WERI-Rb-1 (cell line): ENCODE measurements at places on chromosomes 3 and 15.
A peak's percentile ranks its signal among the peaks of the same experiment; 100 is the strongest.

GRCh38 chr3:72082186-72082715 lies 297.3 kb upstream of the PROK2 start:
- DNase-seq: no peak

DNA sequence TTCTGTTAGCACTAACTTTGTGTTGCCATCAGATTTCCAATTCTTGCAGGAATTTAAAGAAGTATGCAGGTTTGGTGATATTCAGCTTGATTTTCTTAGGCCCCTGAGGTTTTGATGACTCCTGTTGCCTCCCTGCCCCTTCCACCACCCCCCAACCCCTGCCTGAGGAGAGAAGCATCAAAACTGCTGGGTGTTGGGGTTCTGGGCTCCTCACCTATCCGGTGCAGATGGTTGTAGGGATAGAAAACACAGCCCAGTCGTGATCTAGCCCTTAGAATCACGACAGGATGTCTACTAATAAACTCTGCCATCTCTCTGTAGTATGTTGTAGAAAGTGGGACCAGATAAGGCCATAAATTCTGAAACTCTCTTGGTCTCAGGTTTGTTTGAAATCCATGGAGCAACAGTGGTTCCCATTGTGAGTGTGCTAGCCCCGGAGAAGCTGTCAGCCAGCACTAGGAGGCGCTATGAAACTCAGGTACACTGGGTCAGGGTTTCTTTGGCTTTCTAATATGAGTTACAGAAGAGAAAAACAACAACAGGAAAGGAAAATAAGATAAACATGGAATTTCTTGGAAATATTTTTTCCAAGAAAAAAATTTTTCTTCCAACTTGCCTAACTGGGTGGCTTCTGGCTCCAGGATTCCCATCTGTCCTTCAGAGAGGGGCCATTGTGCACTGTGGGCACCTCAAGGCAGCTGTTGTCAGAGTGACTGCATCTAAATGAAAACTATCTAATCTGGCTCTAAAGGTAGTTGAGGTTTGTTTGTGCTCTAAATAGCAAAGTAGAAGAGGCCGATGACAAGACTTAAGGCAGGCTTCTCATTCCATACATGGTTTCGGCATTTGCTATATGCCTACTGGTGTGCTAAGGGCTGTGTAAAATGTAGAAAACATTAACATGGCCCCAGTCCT lies 8.7 kb downstream of the SRP14 start:
- DNase-seq: peak; percentile 28

DNA sequence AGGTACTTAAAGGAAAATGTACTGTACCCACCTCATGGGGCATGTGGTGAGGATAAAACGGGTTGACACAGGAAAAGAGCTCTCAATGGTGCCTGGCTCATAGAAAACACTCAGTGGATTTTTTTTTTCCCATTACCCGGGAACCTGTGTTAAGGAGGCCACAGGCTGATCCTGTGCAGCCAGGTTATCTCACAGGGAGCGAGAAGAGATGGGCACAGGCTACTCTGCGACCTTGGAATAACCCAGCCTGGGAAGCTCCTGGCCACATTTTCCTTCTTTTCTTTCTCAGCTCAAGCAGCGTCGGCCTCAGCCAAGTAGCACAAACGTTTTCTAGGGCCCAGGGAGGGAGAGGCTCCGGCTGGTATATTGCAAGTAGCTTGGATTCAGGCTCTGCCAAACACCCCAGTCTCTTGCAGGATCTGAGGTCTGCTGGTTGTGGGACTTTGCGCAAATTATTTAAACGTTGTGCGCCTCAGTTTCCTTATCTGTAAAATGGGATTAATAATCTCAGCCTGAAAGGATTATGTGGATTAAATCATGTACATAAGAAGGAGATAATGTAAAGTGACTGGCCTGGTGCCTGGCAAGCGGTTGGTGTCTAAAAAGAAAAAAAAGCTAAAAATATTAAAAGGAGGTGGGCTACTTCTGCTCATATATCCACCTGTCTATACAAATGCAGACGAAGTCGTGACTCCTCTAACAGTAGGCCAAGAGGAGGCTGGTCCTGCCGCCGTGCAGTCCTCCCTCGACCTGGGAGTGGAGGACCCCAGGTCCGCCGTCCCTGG lies 2.2 kb downstream of the FURIN start:
- no peak for DNase-seq

- DNase-seq: peak; percentile 92
Observed at GRCh38 chr3:48232734-48233133, 8.2 kb upstream of the ZNF589 start.

- DNase-seq: no peak
Observed at GRCh38 chr3:126858401-126858800, 124.5 kb upstream of the PLXNA1 start.

- DNase-seq: no peak
Observed at GRCh38 chr3:74561881-74562280, 52.6 kb downstream of the CNTN3 start.

GRCh38 chr3:150825192-150825915 lies 62.4 kb upstream of the SIAH2 start:
- no peak for DNase-seq

- DNase-seq: no peak
Observed at GRCh38 chr15:22806156-22806555, 19.7 kb downstream of the NIPA1 start.

GRCh38 chr3:171688002-171688401 lies 122.3 kb downstream of the PLD1 start:
- no peak for DNase-seq

- DNase-seq: no peak
Observed at GRCh38 chr3:23055733-23056376, 147.3 kb upstream of the UBE2E2 start.

DNA sequence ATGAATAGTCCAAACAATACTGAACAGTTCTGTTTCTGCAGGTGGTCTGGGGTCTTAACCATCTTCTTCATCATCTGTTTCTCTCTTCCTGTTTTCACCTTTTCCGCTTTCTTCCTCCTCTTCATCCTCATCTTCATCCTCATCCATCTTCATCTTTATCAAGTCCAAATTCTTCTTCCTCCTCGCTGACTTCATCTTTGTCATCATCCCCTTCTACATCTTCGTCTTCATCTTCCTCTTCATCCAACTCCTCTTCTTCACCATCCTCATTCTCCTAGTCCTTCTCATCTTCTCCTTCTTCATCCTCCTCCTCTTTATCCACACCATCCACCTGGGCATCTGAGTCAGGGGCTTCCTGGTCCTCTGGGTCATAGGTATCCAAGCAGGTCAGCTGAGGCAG lies 16.5 kb upstream of the CFAP161 start:
- no peak for DNase-seq

- DNase-seq: peak; percentile 87
Observed at GRCh38 chr15:88897456-88898194, 2.3 kb upstream of the HAPLN3 start.

GRCh38 chr3:9390265-9390888 lies 7.0 kb upstream of the SETD5 start:
- DNase-seq: no peak

DNA sequence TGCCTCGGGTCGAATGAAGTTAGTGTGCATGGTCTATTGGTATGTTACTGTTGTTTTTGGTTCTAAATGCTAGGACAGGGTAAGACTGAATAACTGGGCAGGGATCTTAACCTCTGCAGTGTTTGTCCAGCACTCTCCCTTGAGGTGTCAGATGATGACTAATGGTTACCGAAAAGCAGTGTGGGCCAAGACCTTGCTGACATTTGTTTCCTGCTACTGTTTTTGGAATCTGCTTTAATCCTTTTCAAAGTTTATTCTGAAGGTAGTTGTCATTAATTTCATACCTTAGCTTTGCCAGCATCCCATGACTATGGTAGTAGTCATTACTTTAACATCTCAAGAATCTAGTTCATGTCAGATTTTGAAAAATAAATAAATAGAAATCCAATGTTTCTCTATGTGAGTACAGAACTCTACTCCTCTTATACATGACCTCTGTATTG lies 117.0 kb downstream of the P3H2 start:
- no peak for DNase-seq

GRCh38 chr3:190676481-190676880 lies 162.6 kb downstream of the IL1RAP start:
- no peak for DNase-seq

- DNase-seq: no peak
Observed at GRCh38 chr3:114758831-114759699, 388.0 kb downstream of the ZBTB20 start.

- DNase-seq: no peak
Observed at GRCh38 chr3:178669022-178669601, 132.9 kb downstream of the KCNMB2 start.

- DNase-seq: no peak
Observed at GRCh38 chr3:31777887-31778286, 203.2 kb downstream of the OSBPL10 start.

DNA sequence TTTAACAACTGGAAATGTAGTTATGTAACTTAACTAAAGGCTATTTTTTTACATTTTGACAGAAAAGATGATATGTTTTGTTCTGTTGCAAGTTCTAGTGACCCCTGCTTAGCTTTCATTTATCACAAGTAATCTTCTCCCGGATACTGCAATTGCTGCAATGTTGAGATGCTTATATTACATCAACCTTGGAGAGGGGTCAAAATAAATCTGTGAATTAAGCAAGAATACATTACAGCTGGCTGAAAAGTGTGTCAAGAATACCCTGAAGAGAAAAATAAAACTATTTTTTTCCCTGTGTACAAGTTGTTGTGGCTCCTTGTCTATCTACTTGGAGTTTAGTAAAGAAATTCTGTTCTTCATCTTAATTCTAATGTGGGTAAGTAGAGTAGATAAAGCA lies 232.1 kb upstream of the GOLIM4 start:
- no peak for DNase-seq

- no peak for DNase-seq
Observed at GRCh38 chr3:171752329-171752728, 58.0 kb downstream of the PLD1 start.

- DNase-seq: peak; percentile 25
Observed at GRCh38 chr3:141413801-141414689, 45.7 kb downstream of the ZBTB38 start.

GRCh38 chr3:37477711-37478487 lies 303.5 kb upstream of the LRRFIP2 start:
- DNase-seq: no peak

DNA sequence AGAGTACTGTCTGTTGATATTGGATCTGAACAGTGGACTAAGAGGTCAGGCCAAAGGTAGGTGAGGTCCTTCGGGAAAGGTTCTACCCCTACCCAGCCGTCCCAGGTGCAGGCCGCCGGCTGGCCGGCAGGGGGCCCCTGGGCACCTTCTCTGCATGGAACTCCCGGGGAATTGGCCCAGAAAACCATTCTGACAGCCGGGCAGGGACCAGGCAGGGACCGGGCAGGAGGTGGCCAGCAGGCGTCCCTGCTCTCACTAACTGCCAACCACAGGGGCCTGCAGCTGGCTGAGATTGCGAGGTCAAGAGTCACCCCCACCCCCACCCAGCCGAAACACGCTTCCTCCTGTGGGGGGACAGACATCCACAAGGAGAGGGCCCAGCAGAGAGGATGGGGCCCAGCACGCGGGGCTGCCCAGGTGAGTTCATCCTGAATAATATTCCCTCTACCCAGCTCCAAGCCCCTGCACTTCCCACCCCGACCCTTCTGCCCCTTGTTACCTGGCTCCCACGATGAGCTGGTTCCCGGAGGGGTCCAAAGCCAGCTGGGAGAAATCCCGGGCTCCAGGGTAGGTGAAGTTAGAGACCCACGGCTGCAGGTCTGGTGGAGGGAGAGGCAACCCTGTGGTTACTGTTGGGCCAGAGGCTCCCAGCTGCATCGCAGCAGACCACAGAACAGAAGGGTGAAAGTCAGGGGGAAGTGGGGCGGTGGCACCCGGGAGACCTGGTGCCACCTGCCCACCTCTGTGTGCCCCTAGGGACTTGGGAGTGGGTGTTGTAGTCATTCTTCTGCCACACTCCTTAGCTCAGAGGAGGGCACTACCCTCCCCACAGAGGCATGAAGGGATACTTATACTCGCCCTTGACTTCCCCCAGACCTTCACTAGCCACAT lies 84.4 kb downstream of the SEMA5B start:
- peak; percentile 91 for DNase-seq

DNA sequence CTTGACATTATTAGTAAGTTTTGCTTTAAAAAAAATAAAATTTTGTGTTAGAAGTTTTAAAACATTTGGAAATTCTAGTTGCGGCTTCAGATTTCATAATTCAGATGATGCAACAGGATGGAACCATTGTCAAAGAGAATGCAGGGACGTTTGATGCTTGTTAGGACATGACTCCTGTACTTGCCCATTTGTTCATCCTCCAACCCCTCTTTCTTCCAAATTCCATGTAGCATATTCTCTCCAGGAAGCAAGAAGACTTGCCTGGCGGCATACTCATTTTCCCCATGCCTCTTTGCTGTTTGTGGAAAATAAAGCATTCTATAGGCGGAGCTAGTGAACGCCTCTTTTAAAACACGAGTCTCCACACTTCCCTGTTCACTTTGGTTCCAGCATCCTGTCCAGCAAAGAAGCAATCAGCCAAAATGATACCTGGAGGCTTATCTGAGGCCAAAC lies at the start of gene CSTA:
CSTA (plus strand) TSS at position 378 of the 453 bp plus-strand sequence; CDS start at position 423, 45 bp downstream.
- no peak for DNase-seq

- no peak for DNase-seq
Observed at GRCh38 chr3:31142543-31142942, 248.1 kb upstream of the GADL1 start.

- no peak for DNase-seq
Observed at GRCh38 chr15:79987569-79987955, 16.6 kb upstream of the BCL2A1 start.

DNA sequence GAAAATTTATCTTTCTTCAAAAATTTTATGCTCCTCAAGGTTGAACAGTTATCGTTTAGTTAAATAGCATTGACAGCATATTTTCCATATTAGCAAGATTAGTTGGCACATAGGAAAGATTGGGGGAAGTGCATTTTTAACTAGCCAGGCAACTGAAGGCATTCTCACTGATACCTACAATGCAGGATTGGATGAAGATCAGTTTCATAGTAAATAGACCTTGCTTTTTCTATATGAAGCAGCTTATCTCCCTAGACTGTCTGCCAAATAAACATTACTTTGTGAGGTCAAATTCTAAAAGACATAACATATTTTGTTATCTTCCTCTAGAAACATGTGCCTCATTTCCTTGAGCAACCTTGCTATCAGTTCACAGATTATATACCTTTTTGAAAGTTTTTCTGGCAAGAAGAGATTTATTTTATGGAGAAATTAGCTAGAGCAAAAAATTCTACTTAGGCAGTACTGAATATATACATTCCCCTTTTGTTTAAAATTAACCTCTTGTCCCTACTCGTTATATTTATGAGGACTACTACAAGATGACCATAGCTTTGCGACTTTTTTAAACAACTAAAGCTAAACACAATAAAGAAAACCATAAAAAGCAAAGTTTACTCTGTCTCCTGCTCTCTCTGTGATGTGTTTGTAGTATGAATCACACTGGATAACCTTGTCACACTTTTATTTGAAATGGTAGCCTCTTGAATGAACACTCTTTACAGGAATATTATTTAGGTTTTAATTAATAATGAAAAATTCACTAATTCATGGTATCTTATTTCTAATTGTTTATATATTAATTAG lies 654.9 kb upstream of the TBL1XR1 start:
- no peak for DNase-seq

GRCh38 chr3:190385731-190386688 lies 2.0 kb upstream of the CLDN16 start:
- DNase-seq: no peak

- no peak for DNase-seq
Observed at GRCh38 chr3:58962040-58962651, 87.7 kb downstream of the CFAP20DC start.
